NCI-H774 (cell line): ENCODE measurements at places on chromosomes 7 and 10.

DNA sequence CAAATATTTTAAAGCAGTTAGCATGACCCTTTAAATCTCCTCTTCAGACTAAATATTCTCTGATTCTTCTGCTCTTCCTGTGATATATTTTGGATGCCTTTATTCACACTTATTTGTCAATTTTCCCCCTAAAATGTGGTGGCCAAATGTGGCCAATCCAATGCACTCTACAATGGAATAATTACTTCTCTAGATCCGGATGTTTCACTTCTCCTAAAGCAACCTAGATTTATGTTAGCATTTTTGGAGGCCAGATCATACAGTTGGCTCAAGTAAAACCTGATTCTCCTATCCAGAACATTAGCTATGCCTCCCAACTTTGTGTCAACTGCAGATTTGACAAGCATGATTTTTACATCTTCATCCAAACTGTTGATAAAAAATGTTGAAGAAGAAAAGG, 153.7 kb downstream of the CREB5 start:
- no peak for DNase-seq

GRCh38 chr7:69937097-69937496, 338.8 kb downstream of the AUTS2 start:
- no peak for DNase-seq

DNA sequence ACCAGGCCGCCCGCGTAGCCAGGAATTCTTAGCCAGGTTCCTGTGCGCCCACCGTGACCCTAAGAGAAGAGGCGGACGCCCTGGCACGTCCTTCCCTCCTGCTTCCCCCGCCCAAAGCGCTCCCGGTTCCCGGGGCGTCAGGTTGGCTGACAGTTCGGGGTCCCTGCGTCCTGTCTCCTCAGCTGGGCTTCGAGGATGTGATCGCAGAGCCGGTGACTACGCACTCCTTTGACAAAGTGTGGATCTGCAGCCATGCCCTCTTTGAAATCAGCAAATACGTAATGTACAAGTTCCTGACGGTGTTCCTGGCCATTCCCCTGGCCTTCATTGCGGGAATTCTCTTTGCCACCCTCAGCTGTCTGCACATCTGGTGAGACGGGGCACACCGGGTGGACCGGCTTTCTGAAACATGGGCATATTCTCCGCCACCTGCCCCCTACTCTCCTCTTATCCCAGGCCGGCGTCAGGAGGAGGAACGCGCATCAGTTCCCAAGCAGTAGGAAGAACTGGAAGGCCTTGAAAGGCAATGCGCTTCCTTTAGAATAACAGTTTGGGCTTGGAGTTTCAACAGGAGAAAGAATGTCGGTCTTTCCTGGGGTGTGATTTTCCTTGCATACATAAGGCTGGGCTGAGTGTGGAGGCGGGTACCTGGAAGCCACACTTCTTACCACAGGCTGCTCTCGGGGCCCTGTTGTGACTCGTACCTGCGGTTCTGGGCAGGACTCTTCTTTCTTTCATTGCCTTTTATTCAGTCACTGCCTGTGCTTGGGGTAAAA, 728 bp downstream of the CAV2 start:
- DNase-seq, result no peak

GRCh38 chr7:90387470-90388240, 15.6 kb upstream of the CLDN12 start:
- DNase-seq, result no peak

DNA sequence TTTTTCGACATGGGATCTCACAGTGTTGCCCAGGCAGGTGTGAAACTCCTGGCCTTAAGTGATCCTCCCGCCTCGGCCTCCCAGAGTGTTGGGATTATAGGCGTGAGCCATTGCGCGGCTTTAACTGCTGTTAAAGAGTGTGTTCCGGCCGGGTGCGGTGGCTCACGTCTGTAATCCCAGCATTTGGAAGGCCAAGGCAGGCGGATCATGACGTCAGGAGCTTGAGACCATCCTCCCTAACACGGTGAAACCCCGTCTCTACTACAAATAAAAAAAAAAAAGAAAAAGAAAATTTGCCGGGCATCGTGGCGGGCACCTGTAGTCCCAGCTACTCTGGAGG, 1.1 kb downstream of the RABGEF1 start:
- DNase-seq, result no peak
